ENCODE measurements at places on chromosomes 12 and 14.

DNA sequence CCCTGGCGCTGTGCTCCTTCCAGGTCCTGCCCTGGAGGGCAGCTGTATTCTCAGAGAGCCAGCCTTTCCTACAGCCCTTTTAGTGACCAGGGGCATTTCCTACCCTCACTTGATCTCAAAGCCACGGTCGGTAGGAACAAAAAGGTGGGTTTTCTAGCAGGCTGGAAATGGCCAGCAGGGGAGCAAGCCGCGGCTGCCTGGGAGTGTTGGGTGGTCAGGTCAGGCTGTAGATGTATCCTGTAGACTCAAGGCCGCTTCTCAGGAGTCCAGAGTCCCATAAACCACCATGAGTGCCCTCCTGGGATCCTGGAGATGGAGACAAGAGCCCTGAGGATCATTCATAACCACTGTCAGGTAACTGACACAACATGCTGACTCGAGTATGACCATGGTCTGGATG lies 18.6 kb downstream of the CINP start:
- no peak for DNase-seq

DNA sequence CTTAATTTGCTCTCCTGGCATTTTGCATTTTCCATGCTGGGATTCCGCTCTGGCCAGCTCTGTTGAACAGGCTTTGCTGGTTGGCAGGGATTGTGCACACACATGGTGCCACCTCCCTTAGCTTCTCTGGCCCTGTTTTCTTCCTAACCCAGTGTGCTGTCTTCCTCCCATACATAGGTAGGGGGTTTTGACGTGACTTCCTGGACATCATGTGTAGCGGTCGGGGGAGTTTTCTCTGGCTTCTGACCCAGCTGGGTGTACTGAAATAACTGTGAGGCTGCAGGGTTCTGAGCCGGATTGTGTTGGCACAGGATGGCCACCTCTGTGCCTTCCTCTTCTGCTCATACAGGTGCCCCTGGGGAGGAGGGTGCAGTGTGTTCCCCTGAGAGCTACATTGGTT lies 25.7 kb downstream of the C14orf132 start:
- no peak for DNase-seq

DNA sequence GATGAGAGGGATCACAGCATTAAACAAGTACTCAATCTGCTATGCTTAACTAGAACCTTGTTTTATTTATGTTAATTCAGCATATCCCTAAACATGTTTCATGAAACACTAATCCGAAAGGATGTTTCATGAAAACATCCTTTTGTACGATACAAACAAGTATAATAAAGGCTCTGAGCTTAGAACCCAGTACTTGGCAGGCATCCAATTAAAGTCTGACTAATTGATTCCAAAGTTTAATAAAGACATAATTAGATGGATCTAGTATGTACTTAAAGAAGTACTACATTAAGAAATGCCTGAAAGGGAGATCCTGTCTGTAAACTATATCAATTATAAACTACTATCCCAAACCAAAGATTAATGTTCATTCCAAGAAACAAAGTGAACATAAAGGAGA lies 51.8 kb downstream of the SCAF11 start:
- DNase-seq: no peak

DNA sequence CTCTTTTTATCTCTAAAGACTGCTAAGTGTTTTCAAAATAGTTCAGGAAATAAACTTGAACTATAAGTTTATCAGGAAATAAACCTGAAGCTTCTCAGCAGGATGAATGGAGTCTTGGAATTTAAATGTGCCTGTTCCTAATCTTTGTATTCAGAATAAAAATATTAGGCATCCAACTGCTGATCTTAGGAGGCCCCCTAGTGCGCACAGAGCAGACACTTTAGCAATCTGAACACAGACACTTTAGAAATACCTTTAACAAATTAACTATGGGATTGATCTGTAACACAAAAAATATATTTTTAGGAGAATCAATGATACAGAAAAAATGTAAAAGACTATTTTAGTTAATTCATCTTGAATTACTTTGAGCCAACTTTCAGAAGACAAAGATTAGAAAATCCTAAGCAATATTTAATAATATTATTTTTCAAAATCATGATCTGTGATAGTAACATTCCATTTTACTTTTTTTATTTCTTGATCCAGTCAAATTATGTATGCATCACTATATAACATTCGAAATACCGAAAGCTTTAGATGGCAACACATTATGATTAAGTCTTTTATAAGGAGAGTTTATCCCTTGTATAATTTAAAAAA lies 80.9 kb downstream of the SLC41A2 start:
- DNase-seq: peak; percentile 20

DNA sequence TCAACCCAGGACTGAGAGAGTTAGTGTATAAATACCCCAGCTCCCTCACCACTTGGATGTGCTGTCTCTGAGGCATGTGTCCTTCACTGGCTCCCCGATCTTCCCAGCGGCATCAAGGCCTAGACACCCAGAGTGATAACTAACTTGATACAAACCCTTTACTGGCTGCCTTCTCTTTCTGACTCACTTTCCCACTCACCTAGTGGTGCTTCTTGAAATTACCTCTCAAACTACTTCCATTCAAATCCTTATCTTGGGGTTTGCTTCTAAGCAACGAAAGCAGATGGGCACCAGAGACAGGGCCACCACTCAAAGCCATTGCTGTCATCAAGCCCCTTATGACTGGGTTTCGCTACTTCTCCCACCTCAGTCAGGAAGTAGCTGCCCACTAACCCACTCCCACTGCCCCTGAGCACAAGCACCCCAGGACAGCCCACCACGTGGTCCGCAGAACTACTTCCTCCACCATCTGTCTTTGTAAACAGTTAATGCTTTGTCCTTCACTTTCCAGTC lies 17.2 kb downstream of the ZFP36L1 start:
- DNase-seq: no peak

GRCh38 chr12:118164798-118165486 lies 29.0 kb downstream of the PEBP1 start:
- DNase-seq: no peak

DNA sequence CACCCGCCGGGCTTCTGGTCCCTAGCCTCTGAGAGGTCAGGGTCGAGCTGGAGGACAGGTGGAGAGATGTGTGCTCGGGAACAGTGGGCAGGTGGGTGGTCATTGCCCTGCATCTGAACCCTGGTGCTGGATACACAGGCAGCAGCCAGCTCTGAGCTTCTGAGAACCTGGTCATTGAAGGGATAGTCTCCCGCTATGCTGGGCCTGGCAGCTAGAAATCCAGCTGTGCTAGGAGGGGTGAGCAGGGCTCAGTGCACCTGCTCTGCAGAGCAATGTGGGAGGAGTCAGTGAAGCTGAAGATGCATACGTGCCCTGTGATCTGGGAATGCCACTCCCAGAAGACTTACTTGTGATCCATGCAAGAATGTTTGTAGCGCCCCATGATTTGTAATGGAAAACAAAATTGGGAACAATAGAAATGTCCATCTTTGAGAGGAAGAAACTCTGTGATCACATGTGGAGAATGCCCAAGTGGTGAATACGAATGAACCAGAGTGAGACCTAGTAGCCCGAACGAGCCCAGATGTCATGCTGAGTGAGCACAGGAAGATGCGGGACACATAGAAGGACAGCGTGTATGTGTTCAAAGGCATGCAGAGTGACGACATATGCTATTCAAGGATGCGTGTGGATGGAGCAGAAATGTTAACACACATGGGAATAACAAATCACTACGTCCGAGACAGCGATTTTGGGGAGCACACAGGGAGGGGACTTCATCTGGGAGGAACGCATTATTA lies 63.4 kb downstream of the AACS start:
- no peak for DNase-seq

DNA sequence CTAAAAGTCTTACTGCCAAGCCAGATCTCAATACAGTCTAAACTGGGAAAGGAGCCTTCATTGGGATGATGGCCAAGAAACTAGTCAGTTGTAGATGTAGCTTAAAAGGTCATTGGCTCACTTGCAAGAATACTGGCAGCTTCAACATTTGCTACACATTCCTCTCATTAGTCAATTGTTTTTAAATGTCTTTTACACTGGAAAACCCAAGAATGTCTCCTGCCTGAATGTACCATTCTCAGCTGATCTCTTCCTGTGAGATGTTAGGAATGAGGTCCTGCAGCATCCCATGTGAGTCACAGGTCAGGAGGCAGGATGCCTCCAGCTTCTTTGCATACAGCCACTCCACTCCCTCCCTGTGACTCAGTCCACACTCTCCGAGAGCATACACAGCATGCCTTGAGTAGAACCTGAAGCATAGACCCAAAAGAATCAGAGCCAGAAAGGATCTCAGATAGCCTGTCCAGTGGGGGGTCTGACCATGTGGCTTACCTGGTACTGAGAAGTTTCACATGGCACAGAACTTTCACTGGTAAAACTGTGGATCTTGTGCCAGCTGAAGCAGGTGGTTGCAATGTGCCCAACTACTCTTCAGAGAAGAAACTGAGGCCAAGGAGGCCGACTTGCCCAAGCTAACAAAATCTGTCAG lies 56.0 kb upstream of the HECTD1 start:
- DNase-seq: peak; percentile 97

DNA sequence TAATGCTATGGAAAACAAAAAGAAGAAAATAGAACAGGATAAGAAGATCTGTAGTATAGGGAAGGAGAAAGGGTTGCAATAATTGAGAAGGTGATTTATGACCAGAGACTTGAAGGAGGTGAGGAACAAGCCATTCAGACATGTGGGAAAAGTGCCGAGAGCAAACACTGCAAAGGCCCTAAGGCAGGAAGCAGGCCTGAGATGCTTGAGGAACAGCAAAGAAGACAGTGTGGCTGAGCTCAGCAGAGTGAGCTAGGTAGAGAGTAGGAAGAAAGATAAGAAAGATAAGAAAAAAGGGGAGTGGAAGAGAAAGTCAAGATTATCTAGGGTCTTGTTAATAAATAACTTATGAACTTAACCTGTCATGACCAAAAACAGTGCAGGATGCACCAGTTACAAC lies 671.8 kb downstream of the RPS29 start:
- DNase-seq: no peak

DNA sequence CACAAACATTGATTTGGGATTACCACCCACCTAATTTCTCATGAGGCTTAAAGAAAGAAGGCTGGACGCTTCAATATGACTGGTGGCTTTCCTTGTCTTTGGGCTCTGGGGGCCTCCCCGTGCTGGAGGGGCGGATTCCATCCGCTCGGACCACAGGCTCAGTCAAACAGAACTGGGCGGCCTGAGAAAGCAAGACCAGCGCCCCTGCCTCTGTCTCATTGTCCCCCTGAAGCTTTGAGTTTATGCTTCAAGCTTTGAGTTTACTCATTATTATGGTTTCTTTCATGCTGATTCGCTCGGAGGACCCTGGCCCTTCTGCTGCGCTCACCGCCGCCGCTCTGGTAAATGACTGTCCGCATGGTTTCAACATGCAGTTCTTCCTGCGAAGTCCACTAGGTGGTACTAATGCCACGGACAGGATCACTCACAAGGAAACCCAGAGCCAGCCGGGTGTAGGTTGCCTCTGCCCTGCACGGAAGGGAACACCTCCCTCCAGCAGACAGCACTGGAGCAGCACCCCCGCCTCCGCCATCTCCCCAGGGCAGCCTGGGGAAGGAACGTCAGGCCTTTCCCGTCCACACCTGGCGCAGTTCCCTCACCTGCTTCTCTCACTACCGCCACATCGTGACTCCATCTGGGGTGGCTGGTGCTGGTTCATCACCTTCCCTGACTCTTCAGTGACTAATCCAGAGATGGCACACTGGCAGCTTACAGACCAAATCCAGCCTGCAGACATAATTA lies 13.2 kb upstream of the TIGAR start:
- DNase-seq: peak; percentile 72

DNA sequence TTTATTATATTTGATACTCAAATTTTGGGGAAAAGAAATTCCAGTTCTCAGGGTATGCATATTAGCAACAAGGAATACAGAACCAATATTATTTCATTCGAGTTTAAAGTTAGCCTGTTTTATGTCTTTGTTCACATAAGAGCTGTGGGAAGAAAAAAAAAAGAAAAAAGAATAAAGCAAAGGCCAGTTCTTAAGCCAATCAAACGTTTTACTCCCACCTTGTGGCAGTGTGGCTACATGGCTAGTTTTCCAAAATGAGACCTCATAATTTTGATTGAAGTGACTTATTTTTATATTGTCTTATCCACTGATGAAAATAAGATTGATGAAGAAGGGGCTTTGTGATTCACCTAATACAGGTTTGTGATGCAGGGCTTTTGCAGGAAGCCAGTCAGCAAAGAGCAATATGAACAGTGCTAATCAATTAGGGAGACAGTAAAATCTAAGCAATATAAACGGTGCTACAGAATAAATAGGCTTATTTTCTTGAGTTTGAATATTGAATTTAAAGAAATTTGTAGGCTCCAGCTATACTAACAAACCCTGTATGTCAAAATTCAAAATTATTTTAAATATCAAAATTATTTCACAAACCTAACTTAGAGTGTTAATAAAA lies 624.1 kb upstream of the FOXG1 start:
- DNase-seq: no peak

GRCh38 chr14:73794146-73794545 lies 57.5 kb upstream of the PTGR2 start:
- no peak for DNase-seq

- no peak for DNase-seq
Measured at GRCh38 chr14:25750436-25750835, 700.5 kb upstream of the STXBP6 start.

DNA sequence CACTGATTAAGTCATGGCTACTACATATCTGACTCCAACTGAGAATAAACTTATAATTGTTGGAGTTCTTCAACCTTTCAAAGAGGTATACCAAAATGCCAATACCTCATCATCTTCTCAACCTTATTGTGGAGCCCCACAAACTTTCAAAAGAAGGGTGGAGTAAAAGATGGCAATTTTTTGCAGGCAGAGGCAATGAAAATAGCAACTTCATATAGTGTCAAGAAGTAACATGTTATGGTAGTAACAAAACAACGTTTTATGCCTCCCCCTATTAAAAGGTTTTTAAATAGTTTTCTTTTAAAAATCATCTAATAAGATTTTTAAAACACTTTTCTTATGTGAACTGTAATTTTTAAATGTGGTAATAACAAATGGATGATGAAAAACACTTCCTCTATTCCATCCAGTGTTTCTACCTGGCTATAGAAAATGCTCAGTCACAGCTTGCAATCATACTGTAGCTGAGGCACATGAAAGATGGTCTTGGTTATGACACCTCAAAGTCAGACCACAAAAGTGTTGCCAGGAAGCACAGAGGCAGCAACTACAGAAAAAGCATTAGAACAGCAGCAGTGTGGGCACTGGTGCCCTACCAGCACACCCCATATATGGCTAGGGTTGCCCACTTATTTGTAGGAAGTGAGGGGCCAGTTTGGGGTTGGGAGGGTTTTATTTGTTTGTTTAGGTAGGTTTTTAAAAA lies 7.0 kb downstream of the PPP1R12A start:
- no peak for DNase-seq

DNA sequence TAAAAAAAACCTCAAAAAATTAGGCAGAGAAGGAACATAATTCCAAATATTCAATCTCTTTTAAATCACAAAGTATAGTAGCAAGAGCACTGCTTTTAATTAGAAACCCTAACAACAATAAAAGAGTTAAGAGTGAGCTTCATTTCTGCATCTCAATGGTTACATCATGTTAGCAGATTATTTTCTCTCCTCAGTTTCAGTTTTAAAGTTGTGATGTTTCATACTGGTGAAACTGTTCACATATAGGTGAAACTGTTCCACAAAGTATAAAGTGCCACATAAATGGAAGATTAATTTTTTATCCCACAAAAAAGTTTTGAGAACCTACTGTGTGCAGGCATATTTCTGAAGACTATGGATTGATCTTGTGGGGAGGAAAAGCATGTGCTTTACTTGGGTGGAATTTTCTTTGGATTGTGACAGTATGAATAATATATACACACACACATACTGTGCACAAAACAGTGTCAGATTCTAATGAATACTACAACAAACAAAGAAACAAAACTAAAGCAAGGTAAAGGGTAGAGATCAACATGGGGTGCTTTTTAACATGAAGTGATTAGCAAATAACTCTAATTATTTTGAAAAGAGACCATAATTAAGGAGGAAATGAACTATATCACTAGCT lies 17.1 kb downstream of the LUM start:
- DNase-seq: no peak
